ENCODE measurements at places on chromosomes 11 and 22. TPM values are rescaled to one million over a fixed set of nuclear protein-coding genes. Genes with fewer than 3 reads are reported as not detected.

GRCh38 chr11:1473011-1473628 lies 13.5 kb downstream of the MOB2 start:
- H3K36me3 ChIP-seq = no peaks in the 10 kb centered on the region
- H3K27me3 ChIP-seq = no peaks in the 10 kb centered on the region
- H3K27ac ChIP-seq = no peak overlapping the region
- H3K4me1 ChIP-seq = no peaks in the 10 kb centered on the region
- DNase-seq = no peak

DNA sequence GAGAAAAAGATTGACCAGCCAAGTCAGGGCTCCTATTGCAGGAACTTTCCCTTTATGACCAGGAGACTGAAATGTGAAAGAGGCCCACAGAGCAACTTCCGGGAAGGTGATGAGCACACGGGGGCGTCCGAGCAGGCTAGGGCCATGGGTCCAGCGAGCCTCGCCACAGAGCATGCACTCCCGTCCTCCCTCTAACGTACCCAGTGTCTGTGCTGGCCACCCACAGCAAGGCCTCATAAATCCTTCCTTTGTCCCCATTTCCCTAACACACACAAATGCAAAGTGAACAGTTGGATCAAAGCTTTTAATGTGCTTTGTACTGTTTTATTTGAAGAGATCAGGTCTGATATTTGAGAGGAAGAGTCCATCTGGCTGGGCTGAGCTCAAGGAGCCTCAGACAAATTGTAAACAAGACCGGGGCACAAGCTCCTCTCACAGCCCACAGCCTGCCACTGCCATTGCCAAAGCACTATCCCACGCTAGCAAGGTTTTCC lies 44.3 kb downstream of the BLID start:
- no peaks in the 10 kb centered on the region for H3K4me1 ChIP-seq
- peaks cover 39% of the 10 kb centered on the region for H3K27me3 ChIP-seq
- DNase-seq = no peak

DNA sequence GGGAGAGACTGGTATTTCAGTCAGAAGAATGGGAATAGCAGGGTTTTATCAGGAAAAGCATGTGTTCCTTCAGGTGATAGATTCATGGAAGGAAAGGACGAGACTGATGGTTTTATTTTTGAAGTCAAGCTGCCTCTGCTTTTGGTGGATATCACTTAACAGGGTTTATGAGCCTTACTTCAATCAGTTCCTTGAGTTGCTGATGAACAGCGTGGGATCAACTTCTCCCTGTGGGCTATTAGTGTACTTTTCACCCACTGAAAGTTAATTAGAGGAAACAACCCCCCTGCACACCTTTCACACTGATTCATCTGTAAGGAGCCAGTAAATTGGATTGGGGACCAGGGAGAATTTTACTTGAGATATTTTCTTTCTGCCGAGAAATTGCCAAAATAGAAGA lies 479.0 kb downstream of the NELL1 start:
- H3K4me3 ChIP-seq = no peak overlapping the region
- H3K27ac ChIP-seq = no peak overlapping the region
- H3K27me3 ChIP-seq = no peaks in the 10 kb centered on the region
- no peaks in the 10 kb centered on the region for H3K36me3 ChIP-seq
- no peaks in the 10 kb centered on the region for H3K4me1 ChIP-seq
- no peak for DNase-seq

- H3K27me3 ChIP-seq = no peaks in the 10 kb centered on the region
- no peak overlapping the region for H3K27ac ChIP-seq
- H3K36me3 ChIP-seq = peaks cover 4% of the 10 kb centered on the region
- no peaks in the 10 kb centered on the region for H3K4me1 ChIP-seq
- H3K4me3 ChIP-seq = no peak overlapping the region
- no peak for DNase-seq
Observed at GRCh38 chr22:47100019-47100418, 337.6 kb downstream of the TBC1D22A start.

GRCh38 chr22:28245579-28246224 lies 326.6 kb upstream of the PITPNB start:
- no peak for DNase-seq
- no peaks in the 10 kb centered on the region for H3K27me3 ChIP-seq
- no peak overlapping the region for H3K4me3 ChIP-seq
- H3K27ac ChIP-seq = no peak overlapping the region

- H3K36me3 ChIP-seq = no peaks in the 10 kb centered on the region
- H3K27me3 ChIP-seq = no peaks in the 10 kb centered on the region
- no peaks in the 10 kb centered on the region for H3K4me1 ChIP-seq
- no peak overlapping the region for H3K27ac ChIP-seq
Observed at GRCh38 chr11:31110830-31111229, 258.7 kb downstream of the DCDC1 start.

DNA sequence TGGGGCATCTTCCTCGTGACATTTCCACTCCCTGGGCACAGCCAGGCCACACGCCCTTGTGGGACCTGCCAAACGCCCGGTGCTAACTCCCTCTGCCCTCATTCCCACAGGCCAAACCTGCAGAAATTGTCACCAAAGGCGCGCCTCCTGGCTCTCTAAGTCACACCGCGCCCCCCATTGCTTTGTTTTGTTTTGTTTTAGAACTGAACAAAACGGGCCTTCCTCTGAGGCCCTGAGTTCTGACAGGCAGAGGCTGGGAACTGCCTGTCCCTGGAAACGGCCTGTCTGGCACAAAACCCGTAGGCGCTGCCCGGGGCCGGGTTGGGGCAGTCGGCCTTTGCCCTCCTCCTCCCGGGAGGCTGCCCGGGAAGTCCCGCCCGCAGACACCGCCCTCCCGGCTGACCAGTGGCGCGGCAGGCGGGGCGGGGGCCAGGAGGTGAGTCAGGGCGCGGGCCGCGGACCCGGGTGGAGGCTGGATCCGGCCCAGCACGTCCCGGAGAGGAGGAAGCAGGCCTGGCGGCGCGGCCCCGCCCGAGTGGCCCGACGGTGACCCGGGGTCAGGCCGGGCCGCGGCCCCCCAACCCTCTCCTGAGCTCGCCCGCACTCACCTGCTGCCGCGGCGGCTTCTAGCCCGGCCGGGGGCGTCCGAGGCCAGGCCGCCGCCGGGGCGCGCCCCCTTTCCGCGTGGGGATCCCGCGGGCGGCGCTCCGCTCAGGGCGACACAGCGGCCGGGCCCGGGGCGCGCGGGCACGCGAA lies 465 bp downstream of the SUN2 start:
- DNase-seq = peak; percentile 92
- H3K4me1 ChIP-seq = peaks cover 22% of the 10 kb centered on the region
- peak overlapping the region; percentile 42 for H3K27ac ChIP-seq
- H3K27me3 ChIP-seq = no peaks in the 10 kb centered on the region

- H3K4me1 ChIP-seq = peaks cover 65% of the 10 kb centered on the region
- H3K4me3 ChIP-seq = no peak overlapping the region
- DNase-seq = no peak
- H3K36me3 ChIP-seq = peaks cover 57% of the 10 kb centered on the region
- no peak overlapping the region for H3K27ac ChIP-seq
Observed at GRCh38 chr11:12121011-12121410, 10.6 kb downstream of the MICAL2 start.

- H3K36me3 ChIP-seq = peaks cover 43% of the 10 kb centered on the region
- no peaks in the 10 kb centered on the region for H3K27me3 ChIP-seq
- H3K27ac ChIP-seq = peak overlapping the region; percentile 99
- H3K4me3 ChIP-seq = peak overlapping the region; percentile 21
- H3K4me1 ChIP-seq = peaks cover 67% of the 10 kb centered on the region
Observed at GRCh38 chr11:12086271-12087074, 23.9 kb upstream of the MICAL2 start.

GRCh38 chr11:13030857-13031256 lies 21.7 kb downstream of the RASSF10 start:
- no peak overlapping the region for H3K4me3 ChIP-seq
- DNase-seq = peak; percentile 56
- H3K27me3 ChIP-seq = peaks cover 15% of the 10 kb centered on the region
- H3K27ac ChIP-seq = no peak overlapping the region
- H3K4me1 ChIP-seq = no peaks in the 10 kb centered on the region

GRCh38 chr11:91639359-91639758 lies 585.3 kb upstream of the FAT3 start:
- no peak for DNase-seq
- no peak overlapping the region for H3K4me3 ChIP-seq
- no peak overlapping the region for H3K27ac ChIP-seq
- H3K27me3 ChIP-seq = no peaks in the 10 kb centered on the region

- H3K27me3 ChIP-seq = peaks cover 76% of the 10 kb centered on the region
- no peaks in the 10 kb centered on the region for H3K4me1 ChIP-seq
Observed at GRCh38 chr11:82756765-82757639, 23.3 kb upstream of the FAM181B start.

- H3K36me3 ChIP-seq = no peaks in the 10 kb centered on the region
- H3K27ac ChIP-seq = no peak overlapping the region
- H3K4me1 ChIP-seq = no peaks in the 10 kb centered on the region
- no peaks in the 10 kb centered on the region for H3K27me3 ChIP-seq
Observed at GRCh38 chr11:74157169-74157568, 13.6 kb downstream of the C2CD3 start.

Gene MMP1
- 33.5 TPM for total RNA-seq

Gene OR51E2
- total RNA-seq = not detected

Gene RFPL1
- total RNA-seq = not detected

Gene VSTM5
- total RNA-seq = 0.71 TPM

Gene USP2
- 1.1 TPM for total RNA-seq

Gene OR56A5
- total RNA-seq = not detected
